ENCODE measurements at places on chromosomes 13 and 19.
A peak's percentile ranks its signal among the peaks of the same experiment; 100 is the strongest.

DNA sequence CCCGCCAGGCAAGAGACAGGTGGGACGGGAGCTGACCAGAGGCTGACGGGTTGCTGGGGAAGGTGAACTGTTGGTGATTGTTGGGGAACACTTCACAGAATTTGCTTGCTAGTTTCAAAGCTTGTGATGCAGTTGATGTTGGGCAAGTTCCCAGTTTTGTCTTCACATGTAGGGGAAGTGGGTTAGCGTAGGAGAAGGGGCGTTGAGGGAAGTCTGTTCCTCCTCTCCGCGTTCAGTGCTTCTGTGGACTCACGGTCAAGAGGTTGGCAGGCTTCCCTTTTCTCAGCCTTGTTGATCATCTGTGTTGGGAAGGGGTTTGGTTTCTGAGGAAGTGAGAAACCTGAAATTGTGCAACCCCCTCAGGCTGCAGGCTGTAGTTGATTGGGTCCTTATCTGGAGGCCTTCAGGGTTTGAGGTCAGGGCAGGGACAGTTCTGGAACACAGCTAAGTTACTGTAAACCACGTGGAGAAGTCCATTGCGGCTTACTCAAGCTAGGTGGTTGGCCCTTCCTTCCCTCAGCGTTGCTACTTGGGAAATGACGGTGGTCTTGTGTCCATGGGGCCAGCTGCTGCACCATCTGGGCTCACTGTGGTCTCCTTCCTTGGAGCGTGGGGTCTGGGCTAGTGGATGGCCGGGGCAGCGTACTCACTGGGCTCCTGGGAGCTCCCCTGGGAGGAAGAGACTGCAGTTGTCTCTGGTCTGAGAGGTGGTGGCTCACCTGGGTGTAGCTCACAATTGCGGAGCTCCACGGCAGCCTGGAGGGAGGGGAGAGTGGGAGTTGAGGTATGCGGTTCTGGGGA, 7.5 kb downstream of the RPS9 start:
- DNase-seq: peak; percentile 72

DNA sequence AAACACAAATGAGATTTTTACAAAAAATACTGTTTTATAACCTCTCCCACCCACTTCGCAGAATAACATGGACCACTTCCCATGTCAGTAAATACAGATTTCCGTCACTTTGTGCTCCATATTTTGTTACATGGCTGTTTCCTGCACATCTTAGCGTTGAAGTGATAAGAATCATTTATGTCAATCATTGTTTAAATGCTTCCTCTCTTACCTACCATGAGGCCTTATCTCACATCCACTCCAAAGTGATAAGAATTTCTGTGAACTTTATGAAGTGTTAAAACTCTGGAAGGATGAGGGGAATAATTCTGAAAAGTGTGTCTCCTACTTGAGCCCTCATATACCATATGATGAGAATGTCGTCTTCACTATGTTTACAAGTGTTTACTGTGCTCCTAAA, 36.6 kb upstream of the IL17D start:
- no peak for DNase-seq

DNA sequence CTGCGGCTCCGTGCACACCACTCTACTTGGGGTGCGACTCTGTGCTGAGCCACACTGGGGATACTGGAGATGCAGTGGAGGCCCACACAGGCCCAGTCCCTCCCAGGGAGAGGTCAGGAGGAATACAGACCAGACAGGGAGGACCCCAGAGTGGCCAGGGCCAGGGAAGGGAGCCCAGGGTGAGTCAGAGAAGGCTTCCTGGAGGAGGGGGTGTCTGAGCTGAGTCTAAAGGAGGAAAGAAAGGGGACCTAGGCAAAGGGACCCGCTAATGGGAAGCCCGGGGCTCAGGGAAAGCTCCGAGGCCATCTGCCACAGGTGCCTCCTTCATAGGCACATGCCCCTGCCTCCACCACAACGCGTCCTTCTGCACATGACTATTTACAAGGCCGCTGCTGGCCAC, 13.3 kb upstream of the PRKD2 start:
- DNase-seq: no peak

- DNase-seq: peak; percentile 39
Measured at GRCh38 chr13:78875792-78876580, 217.0 kb upstream of the OBI1 start.

GRCh38 chr13:37652596-37652995, 54.0 kb upstream of the POSTN start:
- no peak for DNase-seq

- peak; percentile 95 for DNase-seq
Measured at GRCh38 chr19:2061495-2062388, 10.7 kb upstream of the MKNK2 start.

DNA sequence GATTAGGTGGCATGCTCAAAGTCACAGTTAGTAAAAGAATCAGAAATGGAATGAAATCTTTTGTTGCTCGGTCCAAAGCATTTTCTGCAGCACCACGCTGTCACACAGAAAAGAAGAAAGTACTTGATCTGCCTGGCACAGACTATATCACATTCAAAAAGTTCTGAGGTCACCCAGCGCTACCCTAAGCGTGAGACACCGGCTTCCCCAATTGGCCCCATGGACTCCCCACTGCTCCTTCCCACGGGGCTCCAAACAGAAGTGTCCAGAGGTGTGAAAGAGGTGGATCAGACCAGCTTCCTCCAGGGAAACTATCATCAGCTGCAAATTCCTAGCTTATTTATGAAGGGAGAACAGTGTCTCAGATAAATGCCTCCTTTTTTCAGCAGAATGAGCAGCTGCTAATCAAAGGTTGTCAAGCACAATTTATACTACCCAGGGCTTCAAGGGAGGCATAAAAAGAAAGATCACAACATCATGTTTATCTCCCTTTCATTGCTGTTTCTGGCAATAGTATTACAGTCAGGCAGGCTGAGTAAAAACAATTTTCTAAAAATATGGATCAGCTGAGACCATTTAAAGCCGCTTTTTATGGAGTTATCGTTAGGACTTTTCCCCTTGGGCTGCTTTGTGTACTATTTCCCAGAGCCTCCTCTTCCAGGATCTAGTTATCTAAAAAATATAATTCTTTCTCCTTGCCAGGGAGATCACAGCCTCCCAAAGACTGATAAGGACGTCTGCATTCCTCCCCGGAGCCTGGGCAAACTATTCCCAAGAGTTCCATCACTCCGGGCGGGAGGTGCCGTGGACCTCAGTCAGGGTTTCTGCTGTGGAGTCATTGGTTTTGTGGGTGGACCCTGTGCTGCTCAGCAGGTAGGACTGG, 208.0 kb downstream of the LHFPL6 start:
- DNase-seq: no peak

GRCh38 chr19:19191768-19192077, 229 bp downstream of the BORCS8 start:
- no peak for DNase-seq

- DNase-seq: no peak
Measured at GRCh38 chr13:100789481-100789880, 114.9 kb upstream of the TMTC4 start.

DNA sequence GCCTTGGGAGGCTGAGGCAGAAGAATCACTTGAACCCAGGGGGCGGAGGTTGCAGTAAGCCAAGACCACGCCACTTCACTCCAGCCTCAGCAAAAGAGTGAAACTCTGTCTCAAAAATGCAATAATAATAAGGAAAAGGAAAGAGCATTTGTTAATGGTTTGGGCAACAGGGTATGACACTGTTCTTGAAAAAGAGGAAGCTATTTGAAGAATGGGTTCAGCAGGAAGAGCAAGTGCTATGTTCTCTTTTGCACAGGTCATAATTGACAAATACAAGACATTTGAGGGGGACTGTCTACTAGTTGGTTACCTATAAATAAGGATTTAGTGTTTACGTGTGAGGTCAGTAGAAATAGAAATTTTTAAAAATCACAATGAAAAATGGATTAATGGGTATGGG, 218.3 kb downstream of the DCT start:
- DNase-seq: no peak

GRCh38 chr13:87331178-87331577, 340.0 kb upstream of the SLITRK5 start:
- no peak for DNase-seq

- DNase-seq: no peak
Measured at GRCh38 chr19:6868351-6868750, 19.0 kb upstream of the ADGRE1 start.

DNA sequence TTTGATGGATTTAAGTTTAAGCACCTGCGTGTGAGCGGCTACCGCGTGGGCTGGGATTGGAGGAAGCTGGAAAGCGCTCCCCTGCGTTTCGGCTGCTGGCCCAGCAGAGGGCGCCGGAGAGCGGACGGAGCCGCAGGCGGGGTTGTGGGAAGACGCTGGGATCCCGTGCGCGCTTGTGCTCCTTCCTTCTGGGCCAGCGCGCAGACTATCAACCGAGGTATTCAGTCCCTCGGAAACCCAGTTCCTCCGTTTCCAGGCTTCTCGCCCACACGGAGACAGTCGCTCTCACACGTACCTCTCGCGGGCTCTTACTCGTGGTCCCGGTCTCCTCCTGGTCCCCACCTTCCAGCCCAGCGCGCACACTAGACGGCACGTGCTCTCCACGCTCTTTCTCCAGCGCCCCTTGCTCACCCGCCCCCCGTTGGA, 28.8 kb downstream of the EPN1 start:
- no peak for DNase-seq
